HT-29 (cell line): ENCODE measurements at places on chromosomes 13 and 19. TPM values are rescaled to one million over a fixed set of nuclear protein-coding genes. Genes with fewer than 3 reads are reported as not detected.

CCDC194 gene
- total RNA-seq: 0.81 and 1.6 TPM in 2 replicates

PIN1 gene
- 188 and 189 TPM in 2 replicates for total RNA-seq

ZNF570 gene
- total RNA-seq: under 0.01 and 0.50 TPM in 2 replicates

FAM216B gene
- not detected in 2 replicates for total RNA-seq

ODAD3 gene
- not detected in 2 replicates for total RNA-seq

GNA15 gene
- total RNA-seq: 15.9 and 20.0 TPM in 2 replicates

PROZ gene
- not detected in 2 replicates for total RNA-seq

TSC22D1 gene
- total RNA-seq: 67.6 and 75.2 TPM in 2 replicates

TNFSF9 gene
- total RNA-seq: 3.0 and 3.1 TPM in 2 replicates

ZNF497 gene
- 2.0 and 6.0 TPM in 2 replicates for total RNA-seq

UBE2L5 gene
- total RNA-seq: not detected in 2 replicates

ELANE gene
- total RNA-seq: not detected in 2 replicates

SLC7A9 gene
- 0.28 and 0.60 TPM in 2 replicates for total RNA-seq

VSTM1 gene
- not detected in 2 replicates for total RNA-seq

ABHD13 gene
- total RNA-seq: 3.6 and 5.1 TPM in 2 replicates

KLK12 gene
- 7.3 and 9.1 TPM in 2 replicates for total RNA-seq

SHISA2 gene
- not detected in 2 replicates for total RNA-seq

MYO1F gene
- not detected in 2 replicates for total RNA-seq

LILRB5 gene
- total RNA-seq: 0.08 TPM in 1 of 2 replicates, not detected in the other

CHST8 gene
- not detected in 2 replicates for total RNA-seq

GTPBP3 gene
- total RNA-seq: 40.0 and 64.4 TPM in 2 replicates

FGF22 gene
- 0.05 and 0.36 TPM in 2 replicates for total RNA-seq

EEF2 gene
- total RNA-seq: 2,153 and 2,165 TPM in 2 replicates

CILP2 gene
- 0.31 TPM in 1 of 2 replicates, not detected in the other for total RNA-seq

RFXAP gene
- total RNA-seq: 1.7 and 2.0 TPM in 2 replicates
